ENCODE measurements at places on chromosomes 12 and 14.
A peak's percentile ranks its signal among the peaks of the same experiment; 100 is the strongest.

- DNase-seq = no peak
These were observed 152.0 kb downstream of the KTN1 start for GRCh38 chr14:55731881-55732498.

DNA sequence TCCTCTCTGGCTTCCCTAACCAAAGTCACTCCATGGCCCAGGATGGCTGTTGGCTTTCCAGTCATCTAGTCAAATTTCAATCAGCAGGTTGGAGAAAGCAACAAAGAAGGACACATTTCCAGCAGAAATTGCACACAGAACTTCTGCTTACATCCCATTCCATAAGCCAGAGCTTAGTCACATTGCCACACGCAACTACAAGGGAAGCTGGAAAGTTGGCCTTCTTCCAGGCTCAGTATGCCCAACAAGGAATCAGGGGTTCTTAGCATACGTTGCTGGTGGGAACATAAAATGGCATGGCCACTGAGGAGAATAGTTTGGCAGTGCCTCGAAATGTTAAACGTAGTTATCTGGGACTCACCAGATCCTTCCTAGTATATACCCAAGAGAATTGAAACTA lies 9.3 kb upstream of the APPL2 start:
- no peak for DNase-seq

- DNase-seq = no peak
These were observed 25.5 kb downstream of the EIF2S1 start for GRCh38 chr14:67385618-67386017.

DNA sequence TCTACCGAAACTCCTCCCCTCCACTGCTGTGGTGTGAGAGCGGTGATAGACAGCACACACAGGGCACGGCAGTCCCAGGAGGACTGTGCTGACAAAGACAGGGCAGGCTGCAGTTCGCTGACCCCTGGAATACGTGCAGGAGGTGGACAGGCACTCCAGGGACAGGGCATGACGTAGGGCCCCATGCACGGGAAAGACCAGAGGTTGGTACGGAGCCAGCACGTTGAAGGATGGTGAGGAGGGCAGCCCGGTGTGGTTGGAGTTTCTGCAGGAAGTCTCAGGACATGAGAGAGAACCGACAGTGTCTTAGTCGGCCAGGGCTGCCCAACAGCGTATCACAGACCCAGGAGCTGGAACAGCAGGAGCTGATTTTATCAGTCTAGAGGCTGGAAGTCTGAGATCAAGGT lies 254.2 kb upstream of the FKBP4 start:
- DNase-seq = peak; percentile 61

- DNase-seq = no peak
These were observed 5.9 kb downstream of the C12orf71 start for GRCh38 chr12:27076468-27076867.

GRCh38 chr12:125028106-125028505 lies 34.7 kb downstream of the BRI3BP start:
- no peak for DNase-seq

DNA sequence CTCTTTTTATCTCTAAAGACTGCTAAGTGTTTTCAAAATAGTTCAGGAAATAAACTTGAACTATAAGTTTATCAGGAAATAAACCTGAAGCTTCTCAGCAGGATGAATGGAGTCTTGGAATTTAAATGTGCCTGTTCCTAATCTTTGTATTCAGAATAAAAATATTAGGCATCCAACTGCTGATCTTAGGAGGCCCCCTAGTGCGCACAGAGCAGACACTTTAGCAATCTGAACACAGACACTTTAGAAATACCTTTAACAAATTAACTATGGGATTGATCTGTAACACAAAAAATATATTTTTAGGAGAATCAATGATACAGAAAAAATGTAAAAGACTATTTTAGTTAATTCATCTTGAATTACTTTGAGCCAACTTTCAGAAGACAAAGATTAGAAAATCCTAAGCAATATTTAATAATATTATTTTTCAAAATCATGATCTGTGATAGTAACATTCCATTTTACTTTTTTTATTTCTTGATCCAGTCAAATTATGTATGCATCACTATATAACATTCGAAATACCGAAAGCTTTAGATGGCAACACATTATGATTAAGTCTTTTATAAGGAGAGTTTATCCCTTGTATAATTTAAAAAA lies 80.9 kb downstream of the SLC41A2 start:
- peak; percentile 22 for DNase-seq

GRCh38 chr12:58801986-58802385 lies 118.3 kb downstream of the LRIG3 start:
- no peak for DNase-seq

DNA sequence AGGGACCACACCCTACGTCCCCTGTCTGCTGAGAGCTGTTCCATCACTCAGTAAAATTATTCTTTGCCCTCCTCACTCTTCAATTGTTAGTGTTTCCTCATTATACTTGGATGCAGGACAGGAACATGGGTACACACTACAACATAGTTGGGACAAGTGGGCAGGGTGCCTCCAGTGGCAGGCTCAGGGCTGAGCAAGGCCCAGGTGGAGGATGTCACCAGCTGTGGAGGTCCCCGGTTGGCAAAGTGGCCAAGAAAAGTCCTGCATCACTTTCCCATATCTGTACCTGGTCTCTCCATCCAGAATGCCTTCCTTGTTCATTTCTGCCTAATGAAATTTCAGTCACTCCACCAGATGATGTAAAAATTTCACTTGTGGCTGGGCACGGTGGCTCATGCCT lies 72.7 kb upstream of the PPP4R3A start:
- DNase-seq = no peak

DNA sequence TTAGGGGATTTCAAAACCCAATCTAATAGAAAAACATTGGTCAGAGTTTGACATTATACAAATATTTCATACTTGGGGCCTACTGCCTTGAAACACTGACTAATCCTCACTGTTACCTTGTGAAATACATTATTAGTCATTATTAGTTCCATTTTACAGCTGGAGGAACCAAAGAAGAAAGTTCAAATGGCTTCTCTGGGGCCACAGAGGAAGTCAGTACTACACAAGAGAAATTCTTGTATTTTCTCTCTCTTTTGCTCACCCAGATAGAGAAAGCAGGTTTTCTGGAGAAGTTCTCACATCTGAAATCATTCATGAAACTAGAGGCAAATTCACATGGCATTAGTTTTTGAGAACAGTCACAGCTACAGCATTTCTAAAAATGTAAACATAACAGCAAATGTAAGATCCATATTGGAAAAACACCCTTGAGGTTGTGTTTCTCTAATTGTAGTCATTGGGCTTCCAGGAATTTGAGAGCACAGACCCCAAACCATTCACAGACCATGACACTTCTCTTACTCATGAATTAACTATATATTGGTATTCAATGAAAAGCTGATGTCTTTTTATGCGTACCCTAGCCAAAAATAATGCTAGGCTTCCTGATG lies 83.0 kb downstream of the LLPH start:
- DNase-seq = no peak

GRCh38 chr12:85971800-85972199 lies 97.7 kb downstream of the NTS start:
- no peak for DNase-seq

- no peak for DNase-seq
These were observed 6.7 kb downstream of the FOXN4 start for GRCh38 chr12:109302358-109302757.

GRCh38 chr12:105107171-105107493 lies 399 bp upstream of the WASHC4 start:
- no peak for DNase-seq
